Mesothelial cell of epicardium (in vitro differentiated cells): ENCODE measurements at places on chromosomes 16 and 17.

DNA sequence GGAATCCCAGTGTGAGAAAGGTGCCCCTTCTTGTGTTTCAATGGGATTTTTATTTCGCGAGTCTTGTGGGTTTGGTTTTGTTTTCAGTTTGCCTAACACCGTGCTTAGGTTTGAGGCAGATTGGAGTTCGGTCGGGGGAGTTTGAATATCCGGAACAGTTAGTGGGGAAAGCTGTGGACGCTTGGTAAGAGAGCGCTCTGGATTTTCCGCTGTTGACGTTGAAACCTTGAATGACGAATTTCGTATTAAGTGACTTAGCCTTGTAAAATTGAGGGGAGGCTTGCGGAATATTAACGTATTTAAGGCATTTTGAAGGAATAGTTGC lies 567 bp downstream of the UBB start:
- no peak for DNase-seq

DNA sequence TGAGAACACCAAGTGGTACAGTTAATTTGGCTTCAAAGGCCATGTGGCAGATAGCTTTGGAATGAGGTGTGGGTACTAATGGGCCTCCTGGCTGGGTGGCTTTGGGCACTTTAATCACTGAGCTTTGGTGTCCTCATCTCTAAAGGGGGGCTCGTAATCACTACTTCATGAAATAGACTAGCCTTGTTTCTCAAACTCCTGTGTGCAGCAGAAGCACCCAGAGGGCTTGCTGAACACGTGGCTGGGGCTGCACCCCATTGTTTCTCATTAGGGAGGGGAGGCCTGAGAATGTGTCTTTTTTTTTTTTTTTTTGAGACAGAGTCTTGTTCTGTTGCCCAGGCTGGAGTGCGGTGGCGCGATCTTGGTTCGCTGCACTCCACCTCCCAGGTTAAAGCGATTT lies 5.8 kb downstream of the EPN2 start:
- DNase-seq, result no peak

DNA sequence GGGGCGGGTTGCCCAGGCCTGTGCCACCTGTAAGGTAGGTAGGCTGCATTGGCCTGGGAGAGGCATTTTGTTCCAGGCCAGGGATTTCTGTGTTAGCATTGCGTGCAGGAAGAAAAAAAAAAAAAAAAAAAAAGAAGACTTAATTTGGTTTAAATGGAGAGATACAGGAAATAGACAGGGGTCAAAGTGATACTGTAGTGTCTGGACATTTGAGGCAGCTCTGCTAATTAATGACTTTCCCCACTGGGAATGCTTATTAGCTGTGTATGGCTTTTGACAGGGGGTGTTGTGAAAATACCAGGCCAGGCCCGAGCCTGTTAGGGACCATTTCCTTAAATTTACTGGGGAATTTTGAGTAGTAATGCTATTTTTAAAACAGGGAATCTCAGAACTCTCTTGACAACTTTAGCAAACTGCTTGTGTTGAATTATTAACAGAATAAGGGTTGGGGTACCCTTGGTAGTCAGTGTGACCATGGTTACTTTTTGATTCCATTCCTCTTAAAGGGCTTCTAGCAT lies 1.0 kb downstream of the MAP2K4 start:
- no peak for DNase-seq

- DNase-seq, result peak; percentile 80
These were observed at the start of gene ANTKMT for GRCh38 chr16:720990-721764. Gene ANTKMT (plus strand): TSS chr16:721146. CDS start chr16:721275, 129 bp downstream.

- DNase-seq, result no peak
These were observed 42.7 kb downstream of the SOCS3 start for GRCh38 chr17:78316867-78317789.

DNA sequence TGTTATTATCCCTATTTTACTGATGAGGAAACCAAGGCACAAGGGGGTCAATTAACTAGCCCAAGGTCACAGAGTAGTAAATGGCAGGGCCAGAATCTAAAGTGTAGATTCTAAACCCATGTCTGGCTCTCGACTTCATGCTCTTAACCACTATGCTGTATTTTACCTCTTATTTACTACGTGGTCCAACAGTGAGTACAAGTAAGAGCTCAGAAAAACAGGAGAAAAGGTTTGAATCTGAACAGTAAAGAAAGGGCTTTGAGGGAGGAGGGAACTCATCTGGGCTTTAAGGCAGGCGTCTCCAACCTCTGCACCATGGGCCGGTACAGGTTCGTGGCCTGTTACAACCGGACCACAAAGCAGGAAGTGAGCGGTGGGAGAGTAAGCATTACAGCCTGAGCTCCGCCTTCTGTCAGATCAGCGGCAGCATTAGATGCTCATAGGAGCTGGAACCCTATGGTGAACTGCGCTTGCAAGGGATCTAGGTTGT lies 62.9 kb downstream of the SMURF2 start:
- DNase-seq, result no peak

DNA sequence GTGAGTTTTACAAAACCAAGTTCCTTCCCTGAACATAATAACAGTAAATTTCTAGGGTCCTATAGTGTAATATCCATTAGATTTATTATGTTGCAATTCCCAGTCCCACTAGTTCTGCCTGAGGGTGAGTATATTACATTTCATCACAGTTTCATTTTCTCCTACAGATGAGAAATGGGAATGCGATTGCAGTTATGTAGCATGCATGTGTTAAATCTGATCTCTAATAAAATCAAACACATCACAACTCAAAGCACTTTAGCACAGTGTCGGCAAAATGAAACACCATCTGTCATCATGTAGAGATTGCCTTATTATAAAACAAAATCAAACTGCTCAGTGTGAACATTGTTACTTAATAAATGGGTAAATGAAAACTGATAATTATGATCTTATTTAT lies 180.5 kb upstream of the TOX3 start:
- DNase-seq, result no peak

- DNase-seq, result no peak
These were observed 48.3 kb upstream of the CBX4 start for GRCh38 chr17:79887451-79887991.

- no peak for DNase-seq
These were observed 4.3 kb upstream of the SYNGR2 start for GRCh38 chr17:78163881-78164747.

DNA sequence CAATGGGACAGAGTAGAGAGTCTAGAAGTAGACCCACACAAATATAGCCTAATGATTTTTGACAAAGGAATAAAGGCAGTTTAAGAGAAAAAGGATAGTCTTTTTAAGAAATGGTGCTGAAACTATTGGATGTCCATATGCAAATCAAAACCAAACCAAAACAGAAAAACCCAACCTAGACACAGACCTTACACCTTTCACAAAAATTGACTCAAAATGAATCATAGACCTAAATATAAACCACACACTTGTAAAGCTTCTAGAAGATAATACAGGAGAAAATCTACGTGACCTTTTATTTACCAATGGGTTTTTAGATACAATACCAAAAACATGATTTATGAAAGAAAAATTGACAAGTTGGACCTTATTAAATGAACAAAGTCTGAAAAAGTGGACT lies 66.4 kb upstream of the MPHOSPH6 start:
- DNase-seq, result no peak

- no peak for DNase-seq
These were observed 37.5 kb downstream of the CREBBP start for GRCh38 chr16:3842994-3843393.
